T-helper 17 cell (primary cell): ENCODE measurements at places on chromosomes 5 and 9.
A peak's percentile ranks its signal among the peaks of the same experiment; 100 is the strongest.

- no peak for DNase-seq
These were observed 3.3 kb downstream of the ANKS6 start for GRCh38 chr9:98793031-98793430.

DNA sequence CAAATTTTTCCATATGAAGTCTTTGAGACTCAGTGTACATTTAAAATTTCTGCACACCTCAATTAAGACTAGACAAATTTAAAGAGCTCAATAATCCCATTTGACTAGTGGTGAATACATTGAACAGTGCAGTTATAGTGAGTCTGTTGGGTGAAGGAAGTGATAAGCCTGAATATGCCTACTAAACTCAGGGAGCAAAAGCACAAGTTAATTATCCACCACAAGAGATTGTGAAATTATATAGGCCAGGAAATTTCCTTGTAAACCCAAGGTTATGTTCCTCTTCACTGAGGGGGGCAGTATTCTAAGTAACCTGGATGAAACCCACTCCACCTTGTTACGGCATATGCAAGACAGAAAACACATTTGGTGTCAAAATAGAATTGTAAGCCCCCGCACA is 612.9 kb upstream of the DAB2 start:
- DNase-seq: no peak

GRCh38 chr5:111548992-111549649 is 36.8 kb upstream of the STARD4 start:
- no peak for DNase-seq

GRCh38 chr9:95935861-95936578 is 60.5 kb downstream of the ERCC6L2 start:
- no peak for DNase-seq

- no peak for DNase-seq
These were observed 1537.0 kb upstream of the CDH9 start for GRCh38 chr5:28575368-28575767.

DNA sequence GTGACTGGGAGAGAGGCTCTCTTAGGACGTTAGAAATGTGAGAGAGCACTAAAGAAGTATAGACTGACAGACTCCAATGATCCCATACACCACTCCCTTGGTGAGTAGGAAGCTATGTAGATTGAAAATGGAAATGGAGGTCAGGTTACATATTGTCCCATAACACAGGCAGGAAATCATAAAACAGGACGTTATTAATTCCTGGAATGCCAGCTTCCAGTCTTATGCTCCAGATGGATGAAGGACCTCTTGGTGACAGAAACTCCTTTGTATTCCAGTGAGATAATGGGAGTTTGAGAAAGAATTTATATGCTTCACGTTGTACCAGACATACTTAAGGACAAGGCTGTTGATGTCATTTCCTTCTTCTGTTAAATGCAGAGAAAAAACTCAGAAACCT is 338.2 kb upstream of the ITGA1 start:
- no peak for DNase-seq

- no peak for DNase-seq
These were observed 1083.8 kb upstream of the NUDT12 start for GRCh38 chr5:104646416-104646815.

GRCh38 chr5:158392753-158393152 is 533.8 kb upstream of the CLINT1 start:
- DNase-seq: no peak

GRCh38 chr5:81420039-81420667 is 26.2 kb upstream of the ACOT12 start:
- DNase-seq: no peak

GRCh38 chr9:133981589-133981957 is 10.6 kb downstream of the VAV2 start:
- DNase-seq: no peak

DNA sequence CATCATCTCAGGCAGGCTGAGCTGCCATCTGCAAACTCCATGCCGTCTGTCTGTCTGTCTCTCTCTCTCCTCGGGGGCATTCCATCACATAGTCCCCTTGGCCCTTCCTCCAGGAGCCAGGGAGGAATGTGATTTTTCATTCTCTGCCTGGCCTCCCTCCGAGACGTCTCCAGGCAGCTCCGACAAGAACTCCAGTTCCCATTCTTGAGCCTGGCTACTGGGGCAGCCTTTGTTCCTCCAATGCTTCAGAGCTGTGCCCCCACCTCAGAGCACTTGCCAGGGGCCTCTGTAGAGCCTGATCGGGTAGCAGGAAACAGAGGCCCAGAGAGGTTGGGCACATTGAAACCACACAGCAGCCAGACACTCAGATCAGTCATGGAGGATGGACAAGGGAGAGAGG is 74.0 kb downstream of the COL27A1 start:
- no peak for DNase-seq

DNA sequence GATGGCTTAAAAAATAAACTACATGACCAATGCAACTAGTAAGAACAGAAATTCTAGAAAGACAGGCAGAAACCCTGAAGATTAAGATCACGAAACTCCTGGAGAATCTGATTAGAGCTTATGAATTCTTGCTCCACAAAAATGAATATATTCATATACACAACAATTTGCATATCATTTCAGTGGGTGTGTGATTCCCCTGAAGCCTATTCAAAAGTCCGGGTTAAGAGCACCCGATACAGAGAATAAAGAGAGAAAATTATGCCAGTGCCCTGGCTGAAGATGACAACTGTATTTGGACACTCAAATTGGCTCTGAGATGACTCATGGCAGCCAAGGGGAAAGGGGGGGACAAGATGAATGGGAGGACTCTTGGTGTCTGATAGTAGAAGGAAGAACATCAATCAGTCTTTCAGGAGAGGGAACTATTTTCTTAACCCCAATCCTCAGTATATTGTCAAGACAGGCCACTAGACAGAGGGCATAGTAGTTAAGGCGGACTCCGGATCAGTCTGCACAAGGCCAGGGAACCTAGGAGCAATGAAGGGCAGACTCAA is 6.0 kb downstream of the TMOD1 start:
- no peak for DNase-seq

- DNase-seq: no peak
These were observed 586.9 kb upstream of the BRINP1 start for GRCh38 chr9:119956111-119956510.

DNA sequence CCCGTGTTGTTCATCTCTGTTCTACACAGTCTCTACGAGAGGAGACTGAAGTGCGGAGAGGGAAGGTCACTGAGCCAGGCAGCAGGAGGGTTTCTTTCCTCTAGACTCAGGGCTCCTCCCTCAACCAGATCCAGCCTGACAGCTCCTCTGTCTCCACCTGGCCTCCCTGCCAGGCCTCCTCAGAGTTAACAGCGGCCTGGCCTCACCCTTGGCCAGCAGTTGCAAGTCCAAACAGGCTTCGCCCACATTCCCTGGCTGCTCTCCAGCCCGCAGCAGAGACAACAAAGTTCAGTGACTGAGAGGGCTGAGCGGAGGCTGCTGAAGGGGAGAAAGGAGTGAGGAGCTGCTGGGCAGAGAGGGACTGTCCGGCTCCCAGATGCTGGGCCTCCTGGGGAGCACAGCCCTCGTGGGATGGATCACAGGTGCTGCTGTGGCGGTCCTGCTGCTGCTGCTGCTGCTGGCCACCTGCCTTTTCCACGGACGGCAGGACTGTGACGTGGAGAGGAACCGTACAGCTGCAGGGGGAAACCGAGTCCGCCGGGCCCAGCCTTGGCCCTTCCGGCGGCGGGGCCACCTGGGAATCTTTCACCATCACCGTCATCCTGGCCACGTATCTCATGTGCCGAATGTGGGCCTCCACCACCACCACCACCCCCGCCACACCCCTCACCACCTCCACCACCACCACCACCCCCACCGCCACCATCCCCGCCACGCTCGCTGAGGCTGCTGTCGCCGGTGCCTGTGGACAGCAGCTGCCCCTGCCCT is at the start of gene HRCT1:
Gene HRCT1, plus strand, starts transcription at position 291 of the 768 bp plus-strand sequence. Its CDS starts 86 bp downstream, at position 377.
- DNase-seq: no peak

DNA sequence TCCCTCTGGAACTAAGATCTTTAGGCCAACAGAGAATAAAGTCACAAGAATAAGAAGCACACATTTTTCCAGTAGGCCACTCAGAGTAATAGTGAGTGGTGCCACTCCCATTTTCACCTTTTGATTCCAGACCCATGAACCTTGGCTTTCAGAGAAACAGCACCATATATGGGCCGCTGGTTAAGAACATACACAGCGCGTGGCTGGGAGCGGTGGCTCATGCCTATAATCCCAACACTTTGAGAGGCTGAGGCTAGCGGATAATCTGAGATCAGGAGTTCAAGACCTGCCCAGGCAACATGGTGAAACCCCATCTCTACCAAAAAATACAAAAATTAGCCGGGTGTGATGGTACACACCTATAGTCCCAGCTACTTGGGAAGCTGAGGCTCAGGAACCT is 15.6 kb upstream of the PTGES start:
- DNase-seq: no peak

DNA sequence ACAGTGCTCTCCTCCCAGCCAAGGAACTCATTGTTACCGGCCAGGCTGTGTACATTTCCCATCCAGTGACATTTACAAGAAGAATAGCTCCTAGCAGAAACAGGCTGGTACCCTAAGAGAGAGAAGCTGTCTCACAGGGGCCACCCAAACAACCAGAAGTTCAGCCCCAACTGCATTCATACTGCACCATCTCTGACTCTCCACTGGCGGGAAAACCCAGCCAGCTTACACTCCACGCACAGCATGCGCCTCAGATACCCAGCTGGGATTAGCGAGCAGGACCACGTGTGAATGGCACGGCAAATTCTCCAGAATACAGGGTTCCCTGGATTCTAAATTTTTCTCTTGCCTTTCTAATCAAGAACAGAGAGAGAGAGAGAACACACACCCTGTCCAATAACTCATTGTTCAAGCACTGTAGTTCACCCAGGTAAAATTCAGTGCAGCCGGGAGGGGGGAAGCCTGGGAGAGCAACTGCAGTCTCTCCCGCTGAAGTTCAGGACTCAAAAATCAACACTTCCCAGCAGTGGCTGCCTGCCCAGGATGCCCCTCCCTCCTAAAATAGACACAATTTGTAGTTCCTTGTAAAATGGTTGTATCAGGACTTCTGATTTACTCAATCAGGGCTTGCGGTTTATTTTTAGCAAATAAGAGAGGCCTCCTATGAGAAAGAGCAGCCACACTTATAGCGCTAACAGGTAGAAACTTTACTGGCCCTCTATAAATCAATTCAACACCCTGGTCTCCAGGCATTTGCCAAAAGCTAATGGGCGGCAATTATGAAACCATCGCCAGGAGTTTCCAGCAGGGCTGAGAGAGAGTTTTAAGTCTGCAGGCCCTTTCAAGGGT is 2.2 kb downstream of the COL23A1 start:
- no peak for DNase-seq

GRCh38 chr5:77355751-77356150 is 136.4 kb downstream of the WDR41 start:
- no peak for DNase-seq

DNA sequence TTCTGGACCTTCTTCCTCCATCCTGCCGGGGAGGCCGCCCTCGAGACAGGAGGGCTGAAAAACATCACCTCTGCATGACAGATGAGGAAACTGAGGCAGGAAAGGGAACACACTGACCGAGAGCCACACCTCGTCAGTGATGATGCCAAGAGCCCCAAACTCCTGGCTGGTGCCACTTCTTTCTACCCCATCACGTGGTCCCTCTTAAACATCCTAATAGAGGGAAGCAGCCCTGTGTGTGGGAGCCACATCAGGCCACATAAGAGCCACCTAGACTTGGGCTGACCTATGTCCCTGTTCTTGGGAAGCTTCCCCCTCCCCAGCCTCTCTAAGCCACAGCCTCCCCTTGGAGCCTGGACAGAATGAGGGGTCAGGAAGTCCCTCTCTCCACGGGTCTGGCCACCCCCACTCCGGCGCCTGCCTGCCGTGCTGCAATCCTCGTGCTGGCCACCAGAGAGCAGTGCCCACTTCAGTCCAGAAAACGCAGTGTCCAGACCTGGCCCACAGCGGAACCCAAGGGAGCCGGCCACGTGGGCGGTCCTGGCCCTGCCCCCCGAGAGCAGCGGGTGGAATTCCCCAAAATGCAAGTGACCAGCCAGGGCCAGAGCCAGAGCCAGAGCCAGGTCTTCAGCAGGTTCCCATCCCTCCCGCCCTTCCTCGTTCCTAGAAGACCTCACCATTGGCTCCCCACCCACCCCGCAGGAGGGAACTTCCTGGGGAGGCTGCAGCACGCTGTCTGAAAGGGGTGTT is 54.7 kb upstream of the SARDH start:
- DNase-seq: peak; percentile 24

GRCh38 chr5:23612701-23613100 is 105.3 kb downstream of the PRDM9 start:
- DNase-seq: no peak

- DNase-seq: no peak
These were observed 13.1 kb downstream of the PALM2AKAP2 start for GRCh38 chr9:109792951-109793546.

GRCh38 chr5:136399527-136399926 is 34.2 kb upstream of the TRPC7 start:
- no peak for DNase-seq

GRCh38 chr5:142833517-142834449 is 63.6 kb downstream of the ARHGAP26 start:
- no peak for DNase-seq

DNA sequence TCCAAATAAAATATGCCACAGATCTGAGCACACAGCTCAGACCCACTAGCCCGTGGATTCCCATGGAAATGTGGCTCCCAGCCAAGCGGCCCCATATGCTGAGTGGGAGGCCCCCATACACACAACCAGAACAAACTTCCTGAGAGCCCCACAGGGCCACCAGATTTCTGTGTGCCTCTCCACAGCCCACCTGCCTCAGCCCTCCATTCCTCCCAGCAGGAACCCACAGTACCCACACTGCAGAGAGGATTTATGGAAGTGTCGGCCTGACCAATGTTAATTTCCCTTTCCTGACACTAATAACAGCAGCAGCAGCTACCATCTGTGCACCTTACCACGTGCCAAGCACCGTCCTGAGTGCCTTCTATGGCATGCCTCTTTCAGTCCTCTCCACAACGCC is 99.3 kb upstream of the SPOCK1 start:
- no peak for DNase-seq

- no peak for DNase-seq
These were observed 89.7 kb upstream of the EQTN start for GRCh38 chr9:27386571-27387091.

DNA sequence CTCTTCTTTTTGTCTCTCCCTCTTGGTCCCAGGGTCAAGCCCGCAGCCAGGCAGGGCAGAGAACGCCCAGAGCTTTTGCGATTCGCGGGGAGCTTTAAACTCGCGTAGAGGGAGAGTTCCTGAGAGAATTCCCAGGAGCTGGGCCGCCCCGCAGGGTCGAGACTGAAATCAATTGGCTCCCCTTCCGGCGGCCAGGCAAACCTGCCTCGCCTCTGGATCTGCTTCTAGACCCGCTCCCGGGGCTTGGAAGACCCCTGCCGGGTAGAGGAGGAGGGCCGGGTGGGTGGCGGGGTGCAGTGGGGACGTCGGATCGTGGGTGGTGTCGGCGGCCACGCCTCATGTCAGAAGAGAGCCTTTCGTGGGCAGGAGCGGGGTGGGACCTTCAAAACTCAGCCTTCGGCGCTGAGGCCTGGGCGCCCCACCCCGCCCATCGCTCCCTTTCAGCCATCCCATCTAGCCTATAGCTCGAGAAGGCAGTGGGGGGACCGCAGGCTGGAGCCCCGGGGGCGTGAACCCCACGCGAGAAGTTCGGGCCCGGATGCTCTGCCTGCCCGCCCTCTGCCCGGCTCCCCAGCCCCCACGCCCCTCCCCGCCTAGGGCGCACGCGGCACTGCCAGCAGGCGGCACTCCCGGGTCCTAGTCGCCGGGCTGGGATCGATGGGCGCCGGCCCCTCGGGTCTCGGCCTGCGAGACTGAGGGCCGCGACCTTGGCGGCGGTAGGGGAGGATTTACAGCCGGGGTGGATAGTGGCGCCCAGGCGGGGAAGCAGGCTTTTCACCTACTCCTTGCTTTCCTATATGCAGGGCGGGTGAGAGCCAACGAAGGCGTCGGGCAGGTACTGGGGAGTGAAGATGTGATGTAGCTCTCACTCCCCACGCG is 6.1 kb downstream of the PRDM6 start:
- DNase-seq: no peak

- no peak for DNase-seq
These were observed 74.5 kb upstream of the ASS1 start for GRCh38 chr9:130370226-130370625.
